ENCODE measurements at places on chromosomes 6 and 20.

DNA sequence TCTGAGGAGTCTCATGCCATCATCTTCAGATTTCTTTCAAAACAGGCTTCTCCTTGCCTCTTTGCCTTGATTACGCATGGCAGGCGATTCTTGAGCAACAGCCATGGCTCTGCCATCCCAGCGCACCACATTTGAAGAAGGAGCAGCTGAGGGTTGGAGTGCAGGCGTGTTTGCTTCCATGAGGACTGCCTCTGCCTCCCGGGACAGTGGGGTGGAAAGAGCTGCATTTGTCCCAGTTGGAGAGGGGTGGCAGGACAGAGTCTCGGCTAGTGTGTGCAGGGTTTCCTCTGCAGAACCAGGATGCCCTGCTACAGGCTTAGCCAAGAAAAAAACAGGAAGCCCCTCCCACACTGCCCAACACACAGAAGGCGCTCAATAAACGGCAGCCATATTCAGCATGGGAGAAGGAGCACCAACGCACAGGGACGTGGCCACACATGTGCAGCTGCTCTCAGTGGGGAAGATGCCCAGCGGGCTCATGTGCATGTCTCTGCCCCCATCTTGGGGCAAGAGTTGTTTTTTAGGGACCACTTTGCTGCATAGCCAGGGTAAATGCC is 36.6 kb downstream of the IRF4 start:
- DNase-seq: no peak

DNA sequence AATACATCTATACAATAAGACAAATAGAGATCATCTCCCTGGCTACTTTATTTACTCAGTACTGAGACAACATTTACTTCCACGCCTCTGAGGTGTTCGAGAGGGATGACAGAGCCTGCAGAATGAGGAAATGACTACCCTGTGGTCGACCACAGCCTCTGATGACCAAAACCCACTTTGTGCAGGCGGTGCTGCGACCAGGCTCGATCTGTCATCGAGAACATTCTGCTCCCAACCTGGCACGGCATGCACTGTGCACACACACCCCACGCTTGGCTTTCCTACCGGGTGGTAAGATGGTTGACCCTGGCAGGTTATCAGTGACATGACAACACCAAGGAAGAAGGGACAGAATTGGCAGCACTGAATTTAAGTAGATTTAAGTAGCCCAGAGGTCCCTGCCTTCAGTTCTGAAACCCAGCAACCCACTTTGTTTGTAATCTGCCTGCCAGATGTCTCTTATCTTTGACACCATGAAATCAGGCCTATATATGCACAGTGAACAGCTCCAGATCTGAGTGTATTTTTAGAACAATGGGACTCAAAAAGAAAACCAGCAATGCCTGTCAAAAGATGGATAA is 42.6 kb downstream of the TTI1 start:
- DNase-seq: peak; percentile 60

- no peak for DNase-seq
Observed at GRCh38 chr6:130132286-130132701, 90.5 kb downstream of the SAMD3 start.

DNA sequence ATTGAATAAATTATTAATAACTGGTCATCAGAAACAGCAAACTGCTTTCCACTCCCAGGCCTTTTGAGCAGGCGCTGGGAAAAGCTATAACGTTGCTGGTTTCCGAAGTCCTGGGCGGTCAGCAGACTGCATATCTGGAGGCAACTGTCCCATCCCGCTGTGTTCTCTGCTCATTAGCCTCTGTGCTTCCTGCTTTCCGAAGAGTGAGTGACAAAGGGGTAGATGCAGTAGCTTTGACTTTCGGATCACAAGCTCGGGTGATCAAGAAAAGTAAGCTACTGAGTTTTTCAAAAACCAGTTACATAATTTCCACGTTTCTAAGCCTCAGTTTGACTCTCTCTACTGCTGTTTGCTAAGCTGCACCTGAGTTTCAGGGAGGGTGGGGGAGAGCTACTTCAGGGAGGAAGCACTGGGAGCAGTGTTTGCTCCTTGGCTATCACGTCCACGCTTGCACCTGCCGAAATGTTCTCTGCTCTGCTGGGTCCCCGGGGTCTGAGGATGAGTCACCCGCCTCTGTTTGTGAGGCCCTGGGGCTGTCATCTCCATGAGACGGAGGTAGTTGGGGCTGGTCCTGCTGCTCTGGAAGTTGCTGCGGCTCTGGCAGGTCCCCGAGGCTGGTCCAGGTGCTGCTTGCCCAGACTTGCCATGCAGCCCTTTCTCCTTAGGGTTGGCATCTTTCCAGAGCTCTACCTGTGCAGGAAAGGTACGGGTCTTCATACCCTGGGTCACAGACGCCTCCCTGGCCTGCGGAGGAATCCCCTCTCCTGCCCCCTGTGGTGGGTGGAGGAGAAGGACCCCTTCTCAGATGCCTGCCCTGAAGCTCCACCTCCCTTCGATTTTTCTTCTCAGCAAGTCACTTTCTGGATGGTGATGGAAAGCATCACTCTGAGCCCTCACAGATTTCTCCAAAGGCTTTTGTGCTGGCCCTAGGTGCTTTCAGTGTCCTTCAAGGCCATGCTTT is 220.0 kb downstream of the QKI start:
- DNase-seq: no peak

DNA sequence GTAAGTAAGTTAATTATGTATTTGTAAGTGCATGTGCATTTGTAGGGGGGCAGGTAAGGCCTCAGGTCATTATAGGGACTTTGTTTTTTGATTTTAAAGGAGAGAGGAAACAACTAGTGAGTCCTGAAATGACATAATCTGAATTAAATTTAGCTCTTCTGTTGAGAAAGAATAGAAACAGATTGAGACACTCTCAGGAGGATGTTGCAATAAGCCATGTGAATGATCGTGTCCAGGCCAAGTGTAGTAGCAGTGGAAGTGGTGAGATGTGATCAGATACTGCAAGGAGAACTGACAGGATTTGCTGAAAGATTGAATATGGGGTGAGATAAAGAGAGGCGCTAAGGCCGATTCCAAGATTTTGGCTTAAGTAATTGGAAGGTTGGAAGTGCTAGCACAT is 2.6 kb upstream of the CENPW start:
- no peak for DNase-seq

DNA sequence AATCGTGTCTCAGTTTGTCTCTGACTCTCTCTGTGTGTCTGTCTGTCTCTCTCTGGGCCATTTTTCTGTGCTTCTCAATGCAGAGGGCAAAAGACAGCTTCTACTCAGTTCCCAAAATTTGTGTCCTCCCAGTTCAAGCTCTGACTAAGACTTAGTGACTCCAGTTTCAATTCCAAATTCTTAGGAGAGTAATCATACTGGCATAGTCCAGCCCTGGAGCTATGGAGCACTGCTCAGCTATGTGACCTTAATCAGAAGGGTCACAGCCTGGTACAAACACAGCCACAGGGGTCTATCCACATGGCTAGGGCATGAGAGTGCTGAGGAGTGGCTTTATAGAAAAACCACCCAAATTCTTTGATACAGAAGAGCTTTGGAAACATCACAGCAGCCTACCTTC is 91.9 kb downstream of the FOXF2 start:
- DNase-seq: peak; percentile 90

All from ACHN (cell line).